ENCODE measurements at places on chromosomes 4 and X.

- no peak overlapping the region for H3K27ac ChIP-seq
- no peaks in the 10 kb centered on the region for H3K36me3 ChIP-seq
- H3K4me3 ChIP-seq, result no peak overlapping the region
Observed at GRCh38 chr4:178140326-178140915, 698.2 kb upstream of the AGA start.

DNA sequence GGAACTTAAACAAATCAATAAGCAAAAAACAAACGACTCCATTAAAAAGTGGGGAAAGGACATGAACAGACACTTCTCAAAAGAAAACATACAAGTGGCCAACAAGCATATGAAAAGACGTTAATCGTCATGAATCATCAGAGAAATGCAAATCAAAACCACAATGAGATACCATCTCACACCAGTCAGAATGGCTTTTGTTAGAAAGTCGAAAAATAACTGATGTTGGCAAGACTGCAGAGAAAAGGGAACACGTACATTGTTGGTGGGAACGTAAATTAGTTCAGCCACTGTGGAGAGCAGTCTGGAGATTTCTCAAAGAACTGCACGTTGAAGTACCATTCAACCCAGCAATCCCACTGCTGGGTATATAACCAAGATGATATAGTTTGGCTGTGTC, 23.7 kb downstream of the NEUROG2 start:
- no peaks in the 10 kb centered on the region for H3K4me1 ChIP-seq
- H3K27me3 ChIP-seq, result no peaks in the 10 kb centered on the region
- peak; percentile 16 for DNase-seq
- H3K4me3 ChIP-seq, result no peak overlapping the region
- H3K36me3 ChIP-seq, result no peaks in the 10 kb centered on the region

DNA sequence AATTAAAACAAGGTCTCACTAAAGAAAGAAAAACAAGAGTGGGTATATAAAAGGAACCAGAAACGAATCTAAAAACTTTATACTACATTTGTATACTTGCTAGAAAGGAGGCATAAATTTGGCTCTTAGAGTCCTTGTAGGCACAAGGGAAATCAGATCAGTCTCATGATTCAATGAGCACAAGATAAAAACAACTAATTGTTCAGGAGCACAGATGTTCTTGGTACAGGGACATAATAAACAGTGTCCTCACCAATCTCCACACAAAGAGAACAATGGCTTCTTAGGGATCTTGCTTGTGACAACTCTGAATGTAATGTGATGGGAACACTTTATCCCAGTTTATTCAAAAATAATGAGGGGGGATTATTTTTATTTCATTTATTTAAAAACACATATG, 28.3 kb downstream of the TMEM144 start:
- H3K36me3 ChIP-seq, result no peaks in the 10 kb centered on the region
- no peak overlapping the region for H3K27ac ChIP-seq
- DNase-seq, result no peak
- no peak overlapping the region for H3K4me3 ChIP-seq

- no peak overlapping the region for H3K27ac ChIP-seq
- no peaks in the 10 kb centered on the region for H3K36me3 ChIP-seq
- no peak overlapping the region for H3K4me3 ChIP-seq
- no peaks in the 10 kb centered on the region for H3K4me1 ChIP-seq
Observed at GRCh38 chr4:92455951-92456350, 152.2 kb downstream of the GRID2 start.

- no peaks in the 10 kb centered on the region for H3K36me3 ChIP-seq
- H3K4me1 ChIP-seq, result no peaks in the 10 kb centered on the region
- no peaks in the 10 kb centered on the region for H3K27me3 ChIP-seq
- no peak overlapping the region for H3K27ac ChIP-seq
- DNase-seq, result no peak
- H3K4me3 ChIP-seq, result no peak overlapping the region
Observed at GRCh38 chrX:31115398-31115797, 43.6 kb upstream of the FTHL17 start.

Measured in astrocyte (in vitro differentiated cells and primary cell).